ENCODE measurements at places on chromosomes 3 and 15.

DNA sequence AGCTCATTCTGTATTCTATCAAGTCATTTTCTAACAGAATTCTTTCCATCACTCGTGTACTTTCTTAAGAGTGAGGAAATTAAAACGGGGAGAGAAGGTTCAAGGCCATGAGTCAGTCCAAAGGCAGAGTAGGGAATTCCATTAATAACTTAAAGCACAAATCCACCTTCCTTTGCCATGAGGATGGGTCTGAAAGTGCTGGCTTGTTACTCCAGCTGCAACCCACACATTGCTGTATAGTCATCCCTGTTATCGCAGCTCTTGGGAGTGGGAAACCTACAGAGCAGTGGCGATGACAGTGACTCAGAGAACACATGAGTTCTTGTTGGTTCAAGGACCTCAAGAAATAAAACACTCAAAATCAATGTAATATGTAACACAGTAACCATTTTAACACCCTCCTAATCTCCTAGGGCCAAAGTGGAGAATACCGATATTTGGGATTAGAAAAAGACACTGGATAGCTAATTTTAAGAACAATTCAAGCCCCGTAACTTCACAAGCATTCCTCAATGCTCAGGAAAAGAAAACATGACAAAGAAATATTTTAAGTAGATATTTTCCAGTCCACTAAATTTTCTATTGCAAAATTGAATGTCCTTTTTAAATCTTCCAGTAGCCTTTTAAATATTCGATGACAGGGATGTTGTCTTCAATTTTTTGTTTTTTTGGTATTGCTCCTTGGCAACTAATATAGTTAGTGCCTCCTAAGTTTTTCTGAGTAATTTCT is 179.9 kb upstream of the THBS1 start:
- ATAC-seq: no peak

GRCh38 chr3:53140847-53141845 is 10.9 kb upstream of the RFT1 start:
- peak; percentile 75 for ATAC-seq

GRCh38 chr3:10549617-10550230 is 44.3 kb upstream of the ATP2B2 start:
- no peak for ATAC-seq

- ATAC-seq: no peak
These were observed 35.9 kb downstream of the SAXO2 start for GRCh38 chr15:82298520-82298919.

- ATAC-seq: no peak
These were observed 68.8 kb downstream of the TNIK start for GRCh38 chr3:171391432-171391831.

DNA sequence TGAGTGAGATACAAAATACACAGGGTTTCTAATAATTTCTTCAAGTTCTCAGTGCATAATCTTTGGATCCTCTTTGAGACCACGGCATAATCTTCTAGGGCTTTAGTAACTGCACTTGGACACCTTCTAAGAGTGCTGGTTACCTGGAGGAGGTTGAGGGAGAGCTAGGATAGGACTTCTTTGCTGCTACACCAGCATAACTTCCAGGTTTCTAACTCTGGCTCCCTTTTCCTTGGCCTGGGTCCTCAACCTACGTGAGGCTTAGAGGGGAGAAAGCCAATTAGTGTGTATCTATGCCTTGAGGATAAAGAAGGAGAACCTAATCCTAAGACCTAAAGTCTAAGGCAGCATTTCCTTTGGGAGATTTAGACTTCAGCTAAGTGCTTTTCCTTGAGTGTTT is 184.8 kb downstream of the LSAMP start:
- no peak for ATAC-seq

DNA sequence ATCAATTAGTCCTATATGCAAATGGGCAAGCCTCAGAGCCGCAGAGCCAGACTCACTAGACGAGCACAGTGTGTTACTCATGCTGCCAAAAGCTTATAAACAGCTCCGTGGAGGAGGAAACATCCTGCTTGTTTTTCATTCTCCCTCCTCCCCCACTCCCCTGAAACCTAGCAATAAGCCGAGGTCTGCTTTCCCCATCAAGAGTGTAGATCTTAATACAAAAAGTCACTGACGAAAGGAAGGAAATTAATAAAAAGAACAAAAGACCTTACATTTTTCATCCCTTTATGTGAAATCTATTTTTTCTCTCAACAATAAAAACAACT is 88.5 kb downstream of the XXYLT1 start:
- peak; percentile 67 for ATAC-seq

- no peak for ATAC-seq
These were observed 67.5 kb upstream of the SETMAR start for GRCh38 chr3:4235690-4236089.

GRCh38 chr3:123353227-123353849 is 95.6 kb downstream of the ADCY5 start:
- ATAC-seq: no peak

GRCh38 chr3:168085491-168086119 is 10.1 kb downstream of the GOLIM4 start:
- ATAC-seq: no peak

- ATAC-seq: no peak
These were observed 3.2 kb upstream of the ATP13A3 start for GRCh38 chr3:194489736-194490612.

- peak; percentile 44 for ATAC-seq
These were observed 216.4 kb downstream of the TLE3 start for GRCh38 chr15:69881302-69881670.

DNA sequence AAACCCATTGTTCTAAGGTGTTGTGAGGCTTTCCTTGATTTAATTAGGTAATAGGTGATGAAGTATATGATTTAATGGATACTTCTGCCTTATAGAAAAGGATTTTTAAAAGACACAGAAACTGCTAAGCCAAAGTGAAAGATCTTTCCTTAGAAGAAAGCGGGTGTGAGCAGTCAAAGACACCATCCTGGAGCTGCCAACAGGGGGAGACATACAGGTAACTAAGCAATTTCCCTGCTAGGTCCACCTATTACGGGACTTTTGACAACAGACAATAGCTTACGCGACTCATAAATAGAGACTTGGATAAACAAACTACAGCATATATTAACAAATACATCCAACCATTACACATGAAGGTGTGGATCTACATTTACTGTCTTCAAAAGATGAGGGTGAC is 669.5 kb downstream of the SQOR start:
- no peak for ATAC-seq

DNA sequence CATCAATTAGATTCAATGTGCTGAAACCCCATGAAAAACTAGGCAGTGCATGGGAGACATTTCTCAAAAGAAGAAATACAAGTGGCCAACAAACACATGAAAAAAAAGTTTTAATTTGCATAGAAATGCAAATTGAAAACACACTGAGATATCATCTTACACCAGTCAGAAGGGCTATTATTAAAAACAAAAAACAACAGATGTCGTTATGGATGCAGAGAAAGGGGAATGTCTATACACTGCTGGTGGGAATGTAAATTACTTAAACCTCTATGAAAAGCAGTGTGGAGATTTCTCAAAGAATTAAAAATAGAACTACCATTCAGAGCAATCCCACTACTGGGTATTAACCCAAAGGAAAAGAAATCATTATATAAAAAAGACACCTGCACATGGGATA is 98.7 kb downstream of the CCNL1 start:
- ATAC-seq: no peak

DNA sequence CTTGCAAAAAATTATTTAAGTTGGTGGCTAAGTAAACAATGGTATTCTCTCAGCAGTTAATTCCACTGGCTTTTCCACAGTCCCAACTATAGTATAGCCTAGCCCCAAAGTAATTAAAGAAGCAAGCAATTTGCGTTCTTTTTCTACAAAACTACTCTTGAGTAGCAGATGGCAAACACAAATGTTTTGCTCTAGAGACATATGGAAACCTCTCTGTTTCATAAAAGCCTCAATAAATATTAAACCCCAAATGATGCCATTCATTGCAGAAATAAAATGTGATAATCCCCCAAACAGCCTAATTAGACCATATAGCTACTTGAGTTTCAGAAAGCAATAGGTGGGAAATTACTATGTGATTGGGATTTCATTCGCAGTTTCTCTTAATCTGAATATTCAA is 8.7 kb upstream of the RAB8B start:
- ATAC-seq: no peak

GRCh38 chr3:133273346-133273745 is 126.5 kb upstream of the BFSP2 start:
- ATAC-seq: no peak

All from esophagus mucosa (tissue), 1 donor.